ENCODE measurements at places on chromosomes 5 and 9. TPM values are rescaled to one million over a fixed set of nuclear protein-coding genes. Genes with fewer than 3 reads are reported as not detected.

Gene NR5A1
- not detected for total RNA-seq

Gene PTGS1
- total RNA-seq: 257 TPM

Gene FBN2
- total RNA-seq: 146 TPM

Gene KLHL3
- total RNA-seq: 3.6 TPM
